ENCODE measurements at places on chromosomes 12 and 14. TPM values are rescaled to one million over a fixed set of nuclear protein-coding genes. Genes with fewer than 3 reads are reported as not detected.

Gene GPRC5D
- not detected for total RNA-seq

Gene FLVCR2
- 6.1 TPM for total RNA-seq

Gene ALDH1L2
- 1.9 TPM for total RNA-seq

Gene RNF212B
- 0.39 TPM for total RNA-seq

Gene CLEC9A
- not detected for total RNA-seq

Gene CCDC38
- not detected for total RNA-seq

Gene SMIM41
- not detected for total RNA-seq

Gene OTOGL
- total RNA-seq, result 0.11 TPM

Gene DHRS2
- 0.66 TPM for total RNA-seq

Gene TDP1
- total RNA-seq, result 53.4 TPM

Gene CELA1
- not detected for total RNA-seq

Gene TPPP2
- total RNA-seq, result not detected

Gene METAP2
- 140 TPM for total RNA-seq

Gene DEGS2
- total RNA-seq, result 0.72 TPM

Gene RIC8B
- 23.8 TPM for total RNA-seq

Gene DHRS7
- 27.7 TPM for total RNA-seq
